ENCODE measurements at places on chromosomes 12 and 14.
A peak's percentile ranks its signal among the peaks of the same experiment; 100 is the strongest.

DNA sequence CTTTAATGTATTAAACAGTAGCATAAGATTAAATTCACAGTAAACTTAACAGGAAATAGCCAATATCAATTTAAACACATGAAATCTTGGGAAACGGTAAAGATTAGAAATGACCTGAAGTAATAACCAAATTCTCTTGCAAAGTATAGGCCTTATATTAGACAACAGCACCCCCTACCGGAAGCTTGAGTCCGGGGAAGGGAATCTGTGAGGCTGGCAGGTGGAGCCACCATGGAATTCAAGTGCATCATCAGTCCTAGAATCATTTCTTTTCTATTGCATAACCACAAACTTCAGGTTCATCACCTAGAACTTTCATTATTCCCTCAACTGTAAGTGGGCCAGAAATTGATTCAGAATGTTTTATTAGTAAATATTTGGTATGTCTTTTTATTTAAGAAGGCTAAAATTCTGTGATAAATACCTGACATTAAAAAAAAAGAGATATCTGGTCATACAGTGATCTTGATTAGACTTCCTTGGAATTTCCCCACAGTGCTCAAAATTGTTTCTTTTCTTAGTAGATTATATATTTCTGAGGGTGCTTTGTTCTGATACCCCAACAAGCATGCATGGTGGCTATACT lies 48.6 kb downstream of the AP5M1 start:
- DNase-seq = peak; percentile 90

GRCh38 chr14:96162265-96162664 lies 42.4 kb upstream of the BDKRB2 start:
- no peak for DNase-seq

DNA sequence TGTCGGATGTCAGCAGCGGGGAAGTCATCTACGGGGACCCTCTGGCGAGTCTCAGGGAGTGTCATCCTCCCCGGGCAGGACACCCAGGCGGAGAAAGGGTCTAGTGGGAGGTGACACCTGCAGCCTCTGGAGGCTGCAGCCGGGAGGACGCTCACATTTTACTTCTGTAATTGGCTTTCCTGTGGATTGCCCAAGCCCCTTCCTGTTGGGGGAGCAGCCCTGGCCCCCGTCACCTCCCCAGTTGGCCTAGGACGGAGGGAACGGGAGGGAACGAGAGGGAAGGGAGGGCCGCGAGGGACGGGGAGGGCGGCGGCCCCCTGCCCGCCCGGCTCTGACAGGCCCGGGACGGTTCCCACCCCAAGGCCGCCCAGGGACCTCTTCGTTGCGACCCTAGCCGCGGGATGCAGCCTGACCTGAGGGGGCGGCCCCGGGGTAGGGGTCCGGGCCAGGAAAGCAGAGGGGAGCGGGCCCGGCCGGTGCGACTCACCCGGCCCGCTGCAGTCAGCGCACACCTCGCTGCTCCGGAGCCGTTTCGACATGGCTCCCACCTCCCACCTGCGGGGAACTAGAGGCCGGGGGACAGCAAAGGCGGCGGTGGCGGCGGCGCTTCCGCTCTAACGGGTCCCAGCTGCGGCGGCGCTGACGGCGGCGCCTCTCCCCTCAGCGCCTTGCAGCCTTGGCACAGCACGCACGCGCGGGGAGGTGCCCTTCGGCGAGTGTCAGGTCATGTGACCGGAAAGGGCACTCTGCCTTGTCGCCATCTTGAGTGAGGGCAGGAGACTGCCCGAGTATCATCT lies at the start of gene GIT2:
Gene GIT2 (minus strand): TSS at position 683 of the 797 bp plus-strand sequence. CDS start 144 bp downstream, at position 539.
- peak; percentile 98 for DNase-seq

GRCh38 chr14:79502751-79503148 lies 708.6 kb downstream of the DIO2 start:
- no peak for DNase-seq

- no peak for DNase-seq
Measured at GRCh38 chr12:57011438-57012424, 4.6 kb downstream of the TAC3 start.

GRCh38 chr12:18141048-18141982 lies 51.3 kb upstream of the RERGL start:
- no peak for DNase-seq

DNA sequence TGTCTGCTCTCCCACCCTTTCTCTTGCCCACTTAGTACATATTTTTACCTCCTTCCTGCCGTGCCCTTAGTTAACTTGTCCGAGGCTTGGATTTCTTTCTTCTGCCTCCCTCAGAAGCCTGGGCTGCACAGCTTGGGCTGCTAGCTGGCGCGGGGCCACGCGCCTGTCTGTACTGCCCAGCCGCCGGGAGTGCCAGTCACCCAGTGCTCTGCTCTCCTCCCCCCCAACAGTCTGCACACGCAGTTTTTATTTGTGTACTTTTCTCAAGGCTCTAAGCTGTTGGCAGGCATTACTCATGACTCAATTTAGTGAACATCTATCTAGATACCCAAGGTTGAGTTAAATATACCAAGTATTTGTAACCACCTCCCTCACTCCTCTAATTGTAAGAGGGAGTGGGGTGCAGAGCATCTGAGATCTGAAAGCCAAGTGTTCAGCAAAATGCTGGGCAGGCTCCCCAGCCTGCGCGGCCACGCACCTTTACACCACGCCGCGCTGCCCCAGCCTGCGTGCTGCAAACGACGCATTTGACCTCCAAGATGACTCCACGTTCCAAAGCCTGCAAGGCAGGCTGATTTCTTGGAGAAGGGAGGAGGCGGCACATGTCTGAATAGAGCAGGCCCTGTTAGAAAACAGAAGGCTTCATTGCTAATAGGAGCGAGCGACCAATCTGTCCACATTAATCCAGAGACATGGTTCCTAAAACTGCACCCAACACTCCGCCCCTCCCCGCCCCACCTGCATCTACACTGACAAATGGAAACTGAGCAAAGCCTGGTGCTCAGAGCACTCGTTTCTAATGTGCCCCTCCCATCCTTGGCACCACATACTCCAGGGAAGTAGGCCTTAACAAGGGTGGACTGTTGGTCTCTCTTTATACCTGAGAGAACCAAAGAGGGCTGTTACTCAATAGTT lies 18.2 kb upstream of the CACNA2D4 start:
- peak; percentile 72 for DNase-seq

DNA sequence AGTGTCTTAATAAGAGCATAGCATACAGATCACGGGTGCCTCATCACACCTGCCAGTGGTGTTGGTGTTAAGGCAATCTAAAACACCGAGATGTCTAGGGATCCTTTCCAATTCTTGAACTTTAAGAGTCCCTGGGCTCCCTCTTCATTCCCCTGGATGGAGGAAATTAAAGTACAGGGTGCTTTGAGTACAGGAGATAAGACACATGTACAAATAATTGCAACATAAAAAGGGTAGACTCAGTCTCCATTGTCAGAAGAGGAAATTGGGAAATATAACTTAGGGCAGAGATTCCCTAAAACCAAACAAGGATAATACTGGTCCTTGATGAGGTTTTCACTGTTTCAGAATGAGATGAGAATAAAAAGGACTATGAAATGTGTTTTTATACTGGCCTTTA lies 34.9 kb downstream of the SCFD1 start:
- DNase-seq = no peak

GRCh38 chr12:131114942-131115584 lies 161.4 kb downstream of the ADGRD1 start:
- DNase-seq = no peak

GRCh38 chr14:76644855-76645518 lies 116.3 kb upstream of the VASH1 start:
- peak; percentile 57 for DNase-seq

- DNase-seq = no peak
Measured at GRCh38 chr14:43165651-43166050, 1341.4 kb downstream of the FSCB start.

DNA sequence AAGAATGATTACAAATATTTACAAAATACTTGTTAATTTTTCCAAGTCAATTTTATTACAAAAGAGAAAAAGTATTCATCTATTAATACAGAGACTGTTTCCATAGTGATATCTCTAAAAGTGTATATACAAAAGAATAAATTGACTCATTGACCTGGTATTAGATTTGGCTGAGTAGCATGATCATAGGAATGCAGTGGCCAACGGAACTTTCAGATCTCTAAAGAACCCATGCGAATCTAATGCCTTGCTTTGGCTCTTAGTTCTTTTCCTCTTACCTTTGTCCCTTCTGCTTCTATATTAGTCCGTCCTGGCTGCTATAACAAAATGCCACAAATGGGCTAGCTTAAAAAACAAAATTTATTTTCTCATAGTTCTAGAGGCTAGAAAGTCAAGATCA lies 717.8 kb downstream of the TMTC2 start:
- no peak for DNase-seq

- DNase-seq = no peak
Measured at GRCh38 chr14:101217080-101217463, 313.6 kb upstream of the RTL1 start.

DNA sequence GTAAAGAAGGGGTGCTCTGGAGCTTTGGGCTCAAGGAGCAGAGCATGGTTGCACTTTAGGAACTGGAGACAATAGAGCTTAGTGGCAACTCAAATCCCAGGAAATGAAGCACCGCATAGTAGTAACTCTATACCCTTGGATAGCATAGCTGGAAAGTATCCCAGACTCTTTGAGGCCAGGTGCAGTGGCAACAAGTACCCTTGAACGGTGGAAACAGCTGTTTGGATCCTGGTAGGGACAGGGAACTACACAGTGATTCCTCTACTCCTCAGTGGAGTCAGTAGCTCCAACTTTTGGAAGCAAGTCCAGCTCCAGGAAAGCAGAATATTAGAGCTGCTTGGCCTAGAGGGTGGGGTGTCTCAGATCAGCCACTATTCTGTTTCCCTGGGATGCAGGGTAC lies 129.0 kb upstream of the WSCD2 start:
- DNase-seq = no peak

DNA sequence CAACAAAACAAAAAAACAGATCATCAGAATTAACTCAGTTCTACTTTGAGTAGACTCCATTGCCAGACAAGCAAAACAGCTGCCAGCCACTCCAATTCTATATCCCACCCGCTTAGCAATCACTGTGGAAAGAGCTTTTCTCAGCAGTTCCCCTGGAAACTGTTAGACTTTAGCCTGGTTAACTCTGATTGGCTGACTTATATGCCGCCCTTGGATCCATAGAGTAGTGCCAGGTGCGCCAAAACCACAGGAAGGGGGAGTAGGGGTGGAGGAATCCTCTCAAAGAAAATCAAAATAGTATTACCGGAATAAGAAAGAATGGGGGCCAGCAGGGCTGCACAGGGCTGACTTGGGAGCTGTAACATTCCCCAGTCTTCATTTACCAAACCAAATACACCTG lies 5.4 kb upstream of the EML5 start:
- no peak for DNase-seq

GRCh38 chr12:113537046-113537750 lies 65.5 kb upstream of the LHX5 start:
- DNase-seq = no peak

DNA sequence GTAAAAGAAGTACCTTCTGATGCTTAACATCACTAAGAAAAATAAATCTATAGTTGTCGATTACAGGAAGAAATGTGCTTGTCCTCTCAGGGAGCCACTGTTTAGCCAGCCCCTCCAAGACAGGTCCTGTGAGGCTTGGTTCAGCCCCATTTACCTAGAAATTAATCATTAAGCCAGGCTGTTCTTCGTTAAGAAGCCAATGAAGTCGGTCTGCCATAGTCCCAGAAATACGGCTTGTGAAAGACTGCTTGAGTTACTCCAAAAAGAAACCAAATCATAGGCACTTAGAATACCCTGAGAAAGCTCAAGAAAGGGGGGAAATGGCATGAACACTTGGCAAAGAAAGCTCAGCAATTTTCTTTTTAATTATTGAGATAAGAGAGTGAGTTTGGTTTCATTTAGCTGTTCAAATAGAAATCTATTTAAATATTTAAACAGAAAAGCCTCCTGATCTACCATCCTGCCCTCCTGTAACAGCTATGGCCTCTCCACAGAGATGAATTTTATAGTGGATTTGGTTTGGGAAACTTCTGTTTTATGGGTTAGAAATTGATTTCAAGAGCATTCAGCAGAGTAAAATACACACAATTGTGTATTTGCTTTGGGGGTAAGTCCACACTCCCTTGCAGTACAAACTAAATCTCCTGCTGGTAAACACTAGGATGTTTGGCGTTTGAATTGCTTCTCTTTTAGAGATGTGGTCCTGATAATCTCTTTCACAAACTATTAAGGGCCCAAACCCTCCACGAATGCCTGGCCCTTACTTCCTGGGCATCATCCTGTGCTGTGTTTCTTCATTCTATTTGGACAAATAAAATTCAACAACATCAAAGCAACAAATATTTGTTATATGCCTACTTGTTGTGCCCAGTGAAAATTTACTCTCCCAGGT lies 234.4 kb downstream of the SEC23A start:
- no peak for DNase-seq

GRCh38 chr14:56237398-56237797 lies 119.2 kb downstream of the PELI2 start:
- DNase-seq = peak; percentile 30

All from hematopoietic multipotent progenitor cell treated with erythropoietin and hydrocortisone succinate and interleukin-3 and kit ligand, for 6 days (in vitro differentiated cells).